Activated B cell treated with CpG ODN at 0.5 μM for 24 hours (primary cell): ENCODE measurements at places on chromosomes 16 and 17. TPM values are rescaled to one million over a fixed set of nuclear protein-coding genes. Genes with fewer than 3 reads are reported as not detected.

APRT gene
- total RNA-seq = 198 and 209 TPM in 2 replicates

ATP2A1 gene
- 0.71 and 1.0 TPM in 2 replicates for total RNA-seq

CDRT15L2 gene
- total RNA-seq = not detected in 2 replicates

CNEP1R1 gene
- total RNA-seq = 22.1 and 31.0 TPM in 2 replicates

SLC5A2 gene
- total RNA-seq = not detected in 2 replicates

GNGT2 gene
- total RNA-seq = 8.1 and 9.8 TPM in 2 replicates

TMEM88 gene
- total RNA-seq = 3.2 and 7.1 TPM in 2 replicates

CACNG3 gene
- total RNA-seq = not detected in 2 replicates

ENPP7 gene
- 1.4 and 1.5 TPM in 2 replicates for total RNA-seq

RGS9 gene
- total RNA-seq = 3.2 TPM in 2 replicates

BRCA1 gene
- 11.9 and 13.3 TPM in 2 replicates for total RNA-seq

BCAR1 gene
- not detected in 2 replicates for total RNA-seq

- H3K36me3 ChIP-seq = no peaks in the 10 kb centered on the region
- no peak overlapping the region for H3K4me3 ChIP-seq
- H3K4me1 ChIP-seq = no peaks in the 10 kb centered on the region
- peaks cover 9% of the 10 kb centered on the region for H3K27me3 ChIP-seq
- H3K27ac ChIP-seq = no peak overlapping the region
Measured at GRCh38 chr17:83062818-83063671, 16.4 kb upstream of the METRNL start.

DNA sequence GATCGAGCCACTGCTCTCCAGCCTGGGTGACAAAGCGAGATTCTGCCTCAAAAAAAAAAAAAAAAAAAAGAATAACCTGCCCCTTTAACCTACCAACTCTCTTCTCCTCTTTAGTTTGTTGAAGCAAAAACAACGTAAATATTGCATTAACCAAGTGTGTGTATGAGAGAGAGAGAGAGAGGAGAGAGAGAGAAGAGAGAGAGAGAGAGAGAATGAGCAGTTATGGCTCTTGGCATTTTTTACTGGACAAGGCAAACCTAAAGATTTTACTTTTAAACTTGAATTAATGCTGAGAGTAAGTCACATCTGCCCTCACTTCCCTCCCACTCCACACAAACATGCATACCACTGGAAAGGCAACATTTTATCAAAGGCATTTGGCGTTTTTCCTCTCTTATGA, 3.0 kb upstream of the SLFN5 start:
- H3K4me1 ChIP-seq = peaks cover 28% of the 10 kb centered on the region
- peaks cover 18% of the 10 kb centered on the region for H3K27me3 ChIP-seq
- no peak overlapping the region for H3K4me3 ChIP-seq
- H3K27ac ChIP-seq = no peak overlapping the region
- no peak for DNase-seq

DNA sequence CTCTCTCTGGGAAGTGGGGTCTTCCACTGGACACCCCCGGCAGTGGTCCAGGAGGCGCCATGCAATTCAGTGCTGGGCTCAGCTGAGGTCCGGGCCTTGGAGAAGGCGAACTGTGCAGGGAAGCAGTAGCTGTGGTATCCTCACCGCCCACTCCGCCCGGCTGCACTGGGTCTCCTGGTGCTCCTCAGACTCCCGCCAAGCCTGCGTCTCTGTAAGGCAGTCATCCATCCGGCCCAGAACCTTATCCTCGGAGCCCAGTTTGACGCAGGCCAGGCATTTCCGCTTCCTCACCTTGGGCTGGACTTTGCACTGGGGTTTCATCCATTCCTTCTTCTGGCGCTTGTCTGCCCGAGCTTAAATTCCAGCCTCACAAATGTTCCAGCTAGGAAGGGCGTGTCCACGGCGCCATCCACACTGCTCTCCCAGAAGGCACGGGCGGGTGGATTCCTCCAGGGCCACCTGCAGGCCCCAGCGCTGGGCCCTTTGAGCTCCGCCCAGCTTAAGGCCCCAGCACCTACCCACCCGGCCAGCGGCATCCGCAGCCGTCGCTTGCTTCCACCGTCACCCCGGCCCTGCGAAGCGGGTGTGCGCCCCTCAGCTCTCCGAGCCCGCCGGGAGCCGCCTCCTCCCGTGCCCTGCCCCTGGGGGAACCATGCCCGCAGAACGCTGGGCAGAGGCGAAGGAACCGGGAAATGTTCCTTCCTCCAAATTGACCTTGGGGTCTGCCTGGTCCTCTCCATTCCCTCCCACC, 1884.8 kb downstream of the TP53TG3F start:
- no peaks in the 10 kb centered on the region for H3K4me1 ChIP-seq
- no peak overlapping the region for H3K4me3 ChIP-seq
- H3K27me3 ChIP-seq = no peaks in the 10 kb centered on the region
- no peak for DNase-seq
- no peaks in the 10 kb centered on the region for H3K36me3 ChIP-seq

DNA sequence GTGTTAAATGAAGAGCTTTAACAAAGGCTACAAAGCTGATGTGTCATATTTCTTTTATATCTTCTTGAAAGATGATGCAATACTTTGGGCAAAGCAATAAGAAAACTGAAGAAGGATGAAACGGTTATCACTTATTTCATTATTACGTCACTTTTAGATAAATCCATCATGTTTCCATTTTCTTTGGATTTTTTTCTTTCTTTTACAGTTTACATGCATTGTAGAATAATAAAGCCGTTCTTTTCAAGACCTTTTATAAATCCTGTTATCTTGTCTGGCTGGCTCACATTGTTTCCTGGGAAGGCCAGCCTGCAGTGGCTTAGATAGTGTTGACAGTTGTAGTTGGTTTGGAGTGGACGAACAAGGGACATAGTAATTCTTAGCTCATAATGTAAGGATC, 28.9 kb downstream of the TANC2 start:
- no peaks in the 10 kb centered on the region for H3K27me3 ChIP-seq
- H3K36me3 ChIP-seq = no peaks in the 10 kb centered on the region
- H3K4me3 ChIP-seq = no peak overlapping the region
- H3K4me1 ChIP-seq = peaks cover 9% of the 10 kb centered on the region
- no peak for DNase-seq

- peak overlapping the region; percentile 70 for H3K27ac ChIP-seq
- H3K27me3 ChIP-seq = no peaks in the 10 kb centered on the region
- no peak overlapping the region for H3K4me3 ChIP-seq
- H3K36me3 ChIP-seq = peaks cover 6% of the 10 kb centered on the region
Measured at GRCh38 chr17:77410470-77410869, 269.7 kb downstream of the SEC14L1 start.

DNA sequence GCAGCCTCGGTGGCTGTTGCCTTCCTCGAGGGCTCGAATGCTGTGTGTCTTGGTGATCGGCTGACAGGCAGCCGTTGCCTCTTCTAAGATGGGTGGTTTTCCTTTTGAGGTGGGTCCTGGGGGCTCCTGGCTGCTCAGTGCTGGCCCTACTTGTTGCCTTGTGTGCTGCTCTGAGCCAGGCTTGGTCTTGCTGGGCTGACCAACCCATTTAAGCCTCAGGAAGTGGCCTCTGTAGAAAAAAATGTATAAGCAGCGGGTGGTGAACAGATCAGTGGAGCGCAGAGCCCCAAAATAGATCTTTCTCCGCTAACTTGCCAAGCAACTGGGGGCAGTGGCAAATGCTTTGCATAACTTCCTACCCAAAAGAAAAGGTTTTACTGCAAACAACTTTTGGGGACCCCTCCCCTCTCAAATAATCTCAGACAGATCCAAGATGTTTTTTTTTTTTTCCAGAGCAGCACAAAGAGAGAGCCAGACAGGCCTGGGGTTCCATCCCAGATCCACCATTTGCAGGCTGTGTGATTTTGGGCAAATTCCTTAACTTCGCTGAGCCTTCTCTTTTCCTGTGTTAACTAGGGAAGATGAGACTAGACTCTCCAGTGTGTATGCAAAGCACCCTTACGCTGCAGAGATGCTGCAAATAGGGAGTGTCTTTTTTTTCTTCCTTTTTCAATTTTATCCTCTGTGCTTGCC, 42.5 kb downstream of the PLCG2 start:
- H3K4me3 ChIP-seq = peak overlapping the region; percentile 82
- H3K4me1 ChIP-seq = peaks cover 99% of the 10 kb centered on the region
- no peaks in the 10 kb centered on the region for H3K27me3 ChIP-seq
- DNase-seq = peak; percentile 52

- H3K27ac ChIP-seq = peak overlapping the region; percentile 53
- peaks cover 58% of the 10 kb centered on the region for H3K4me1 ChIP-seq
- no peak for DNase-seq
- H3K36me3 ChIP-seq = peaks cover 5% of the 10 kb centered on the region
- peak overlapping the region; percentile 41 for H3K4me3 ChIP-seq
- H3K27me3 ChIP-seq = no peaks in the 10 kb centered on the region
Measured at GRCh38 chr17:57468932-57469775, 212.8 kb downstream of the MSI2 start.

GRCh38 chr17:71192039-71192555, 928.7 kb upstream of the SOX9 start:
- DNase-seq = no peak
- no peaks in the 10 kb centered on the region for H3K36me3 ChIP-seq
- no peaks in the 10 kb centered on the region for H3K27me3 ChIP-seq
- no peak overlapping the region for H3K27ac ChIP-seq
- H3K4me3 ChIP-seq = no peak overlapping the region

DNA sequence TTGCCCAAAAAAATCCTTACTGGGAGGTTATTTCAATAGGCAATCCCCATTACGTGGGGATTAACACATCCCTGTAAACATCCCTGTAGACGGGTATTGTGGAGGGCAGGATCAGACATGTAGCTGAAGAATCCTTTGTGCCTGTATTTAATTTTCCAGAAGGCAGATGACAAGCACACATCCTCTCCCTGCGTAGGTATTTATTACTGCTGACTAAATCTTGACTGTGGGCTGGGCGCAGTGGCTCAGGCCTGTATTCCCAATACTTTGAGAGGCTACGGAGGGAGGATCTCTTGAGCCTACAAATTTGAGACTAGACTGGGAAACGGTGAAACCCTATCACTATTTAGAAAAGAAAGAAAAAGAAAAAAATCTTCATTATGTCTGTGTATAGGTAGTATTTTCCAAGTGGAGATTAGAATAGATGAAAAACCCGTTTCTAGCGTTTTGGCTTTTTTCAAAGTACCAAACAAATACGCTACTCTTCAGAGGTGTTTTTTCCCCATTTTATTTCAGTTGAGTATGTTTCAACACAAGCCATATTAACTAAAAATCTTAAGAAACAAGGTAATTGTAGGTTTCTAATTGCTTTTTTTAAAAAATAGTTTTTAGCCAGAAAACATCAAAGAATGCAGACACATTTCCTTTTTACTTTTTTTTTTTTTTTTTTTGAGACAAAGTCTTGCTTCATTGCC, 1.5 kb upstream of the MARF1 start:
- peak overlapping the region; percentile 84 for H3K4me3 ChIP-seq
- no peaks in the 10 kb centered on the region for H3K27me3 ChIP-seq
- peaks cover 66% of the 10 kb centered on the region for H3K4me1 ChIP-seq

GRCh38 chr17:73588301-73588846, 55.9 kb downstream of the SDK2 start:
- H3K4me1 ChIP-seq = peaks cover 86% of the 10 kb centered on the region
- H3K27me3 ChIP-seq = no peaks in the 10 kb centered on the region
- no peaks in the 10 kb centered on the region for H3K36me3 ChIP-seq
- no peak for DNase-seq

DNA sequence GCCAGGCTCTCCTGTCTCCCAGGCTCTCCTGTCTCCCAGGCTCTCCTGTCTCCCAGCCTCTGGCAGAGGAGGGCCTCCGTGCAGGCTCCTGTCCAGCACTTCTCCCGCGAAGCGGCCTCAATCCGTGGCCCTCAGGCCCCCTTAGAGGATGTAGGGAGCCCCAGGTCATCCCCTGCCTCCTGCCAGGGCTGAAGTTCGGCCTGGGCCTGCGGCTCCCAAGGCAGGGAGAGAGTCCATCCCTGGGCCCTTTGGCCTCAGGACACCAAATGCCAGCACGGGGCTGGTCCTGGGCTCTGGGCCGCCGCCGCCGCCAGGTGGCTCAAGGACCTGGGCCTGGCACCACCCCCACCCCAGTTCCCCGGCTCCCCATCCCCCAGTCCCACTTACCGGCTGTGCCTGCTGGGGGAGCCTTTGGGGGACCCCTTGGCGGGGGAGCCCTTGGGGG, 370 bp downstream of the EVPL start:
- H3K4me3 ChIP-seq = no peak overlapping the region
- H3K27ac ChIP-seq = no peak overlapping the region
- H3K4me1 ChIP-seq = peaks cover 8% of the 10 kb centered on the region
- DNase-seq = no peak
- H3K36me3 ChIP-seq = no peaks in the 10 kb centered on the region
- H3K27me3 ChIP-seq = no peaks in the 10 kb centered on the region

DNA sequence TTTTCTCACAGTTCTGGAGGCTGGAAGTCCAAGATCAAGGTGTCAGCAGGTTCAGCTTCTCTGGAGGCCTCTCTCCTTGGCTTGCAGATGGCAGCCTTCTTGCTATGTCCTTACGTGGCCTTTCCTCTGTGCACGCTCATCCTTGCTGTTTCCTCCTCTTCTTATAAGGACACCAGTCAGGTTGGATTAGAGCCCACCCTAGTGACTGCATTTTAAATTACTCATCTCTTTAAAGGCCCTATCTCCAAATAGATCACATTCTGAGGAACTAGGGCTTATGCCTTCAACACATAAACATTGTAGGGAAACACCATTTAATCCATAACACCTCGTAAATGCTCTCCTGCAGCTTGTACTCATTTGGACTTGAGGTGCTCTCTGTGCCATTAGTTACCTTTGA, 36.3 kb downstream of the DHRS7C start:
- no peak for DNase-seq
- no peak overlapping the region for H3K27ac ChIP-seq
- no peak overlapping the region for H3K4me3 ChIP-seq
- H3K36me3 ChIP-seq = no peaks in the 10 kb centered on the region

- H3K27ac ChIP-seq = no peak overlapping the region
- DNase-seq = no peak
- no peaks in the 10 kb centered on the region for H3K27me3 ChIP-seq
- no peaks in the 10 kb centered on the region for H3K4me1 ChIP-seq
Measured at GRCh38 chr17:55089256-55089655, 120.7 kb downstream of the STXBP4 start.

GRCh38 chr16:9824200-9825068, 357.8 kb downstream of the GRIN2A start:
- H3K36me3 ChIP-seq = no peaks in the 10 kb centered on the region
- H3K27ac ChIP-seq = no peak overlapping the region
- H3K4me3 ChIP-seq = no peak overlapping the region
- DNase-seq = no peak
- no peaks in the 10 kb centered on the region for H3K4me1 ChIP-seq
